BJ (cell line): ENCODE measurements at places on chromosomes 2 and 18.

DNA sequence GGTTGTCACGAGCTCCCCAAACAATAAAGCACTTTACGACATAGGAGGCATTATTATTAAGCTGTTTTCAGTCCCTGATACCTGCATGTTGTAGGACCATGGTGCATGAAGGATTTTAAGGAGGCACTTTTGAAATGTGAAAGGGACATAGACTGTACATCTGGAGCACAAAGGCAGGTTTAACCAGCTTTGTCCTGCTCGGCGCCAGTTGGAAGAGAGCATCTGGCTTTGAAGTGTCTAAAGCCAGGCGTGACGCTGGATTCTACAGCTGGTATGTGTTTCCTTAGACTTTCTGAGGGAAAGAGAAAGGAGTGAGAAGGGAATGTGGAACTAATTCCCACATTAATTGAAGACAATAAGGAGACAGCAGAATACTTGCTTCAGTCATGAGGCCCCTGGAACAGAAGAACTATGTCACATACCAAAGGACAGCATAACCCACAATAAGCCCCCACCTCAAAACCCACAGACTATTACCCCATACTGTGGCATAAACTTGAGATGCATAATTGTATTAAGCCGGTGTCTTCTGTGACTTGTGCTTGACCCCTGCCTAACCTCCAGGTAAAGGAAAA lies 381.0 kb upstream of the MEX3C start:
- no peak for DNase-seq

- DNase-seq = no peak
These were observed 390.4 kb upstream of the RGPD4 start for GRCh38 chr2:107436281-107436680.

- no peak for DNase-seq
These were observed 511.2 kb downstream of the METTL4 start for GRCh38 chr18:2060086-2060485.

DNA sequence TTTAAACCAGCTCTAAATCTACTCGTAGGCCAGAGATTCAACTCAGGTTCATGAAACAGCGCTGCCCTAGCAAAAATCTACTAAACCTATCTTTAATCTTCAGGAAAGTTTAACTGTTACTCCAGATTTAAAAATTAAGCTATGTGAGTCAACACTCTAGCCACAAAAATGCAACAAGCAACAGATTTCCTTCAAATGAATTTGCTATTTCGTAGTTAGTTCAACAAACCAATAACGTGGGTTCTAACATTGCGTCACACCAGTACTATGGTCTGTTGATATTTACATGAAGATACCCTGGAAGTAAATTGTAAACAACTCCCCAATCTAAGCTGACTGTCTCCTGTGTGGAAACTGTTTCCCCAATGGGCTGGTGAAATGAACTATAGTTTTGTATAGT lies 71.2 kb downstream of the FIGN start:
- DNase-seq = peak; percentile 60

DNA sequence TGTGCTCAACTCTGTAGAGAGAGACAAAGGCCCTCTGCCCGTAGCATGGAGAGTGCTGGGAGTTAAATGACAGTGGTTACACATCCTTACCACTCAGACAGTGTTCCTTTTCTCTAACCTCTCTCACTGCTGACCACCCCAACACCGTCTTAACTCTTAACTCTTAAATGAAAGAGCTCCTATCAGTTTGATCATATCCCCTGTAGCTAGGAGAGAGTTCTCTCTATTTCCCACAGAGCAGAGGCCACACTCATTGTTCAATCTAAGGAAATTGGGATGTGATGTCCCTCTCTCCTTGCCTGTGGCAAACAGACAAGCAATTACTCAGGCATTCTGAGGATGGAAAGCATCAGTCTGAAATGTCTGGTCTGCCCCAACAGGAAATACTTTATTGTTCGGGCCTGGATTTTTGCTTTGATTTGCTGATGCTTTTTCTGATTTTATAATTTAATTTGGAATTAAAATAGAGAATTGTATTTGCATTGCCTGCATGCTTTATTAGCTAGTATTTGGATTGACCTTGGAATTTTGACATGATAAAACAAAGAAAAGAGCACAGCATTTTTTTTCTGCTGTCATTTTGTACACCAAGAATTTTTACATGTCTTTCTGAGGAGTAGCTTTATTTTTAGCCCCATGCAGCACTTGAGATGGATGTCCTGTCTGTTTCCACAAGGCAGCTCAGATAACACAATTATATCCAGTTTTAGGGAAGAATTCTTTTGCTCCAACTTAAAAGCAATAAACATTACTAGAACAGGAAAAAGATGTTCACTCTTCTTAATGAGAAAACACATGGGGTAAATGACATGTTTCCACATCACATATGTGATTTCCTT lies 27.7 kb upstream of the IER3IP1 start:
- DNase-seq = no peak

- DNase-seq = no peak
These were observed 324.6 kb downstream of the DYSF start for GRCh38 chr2:71777946-71778345.

DNA sequence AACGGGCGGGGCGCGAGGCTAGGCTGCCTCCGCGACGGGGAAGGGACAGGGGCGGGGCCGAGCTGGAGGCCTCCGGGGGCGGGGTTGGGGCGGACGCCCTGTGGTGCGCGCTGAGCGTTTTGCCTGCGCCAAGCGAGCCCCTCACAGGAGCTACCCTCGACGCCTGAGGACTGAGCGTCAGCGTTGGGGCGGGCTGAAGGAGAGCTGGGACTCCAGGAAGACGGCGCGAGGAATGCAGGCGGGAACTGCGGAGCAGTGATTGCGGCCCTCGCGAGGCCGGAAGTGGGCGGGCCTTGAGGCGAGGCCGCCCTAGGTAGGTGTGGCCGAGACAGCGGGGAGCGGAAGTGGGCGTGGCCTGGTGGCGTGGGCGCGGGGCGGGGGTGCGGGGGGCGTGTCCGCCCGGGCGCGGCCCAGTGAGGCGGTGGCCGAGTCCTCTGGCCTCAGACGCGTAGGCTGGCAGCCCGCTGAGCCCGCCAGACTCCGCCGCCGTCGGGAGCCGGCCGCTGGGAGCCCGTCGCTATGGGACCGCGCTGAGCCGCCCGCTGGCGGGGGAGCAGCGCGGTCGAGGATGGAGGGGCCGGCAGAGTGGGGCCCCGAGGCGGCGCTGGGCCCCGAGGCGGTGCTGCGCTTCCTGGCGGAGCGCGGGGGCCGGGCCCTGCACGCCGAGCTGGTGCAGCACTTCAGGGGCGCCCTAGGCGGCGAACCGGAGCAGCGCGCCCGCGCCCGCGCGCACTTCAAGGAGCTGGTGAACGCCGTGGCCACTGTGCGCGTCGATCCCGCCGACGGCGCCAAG lies at the start of the genes SEPTIN10 and SOWAHC:
Gene SEPTIN10, minus strand, starts transcription at position 45 of the 793 bp plus-strand sequence. CDS start 139 bp downstream, outside the sequence.
Gene SOWAHC, plus strand, starts transcription at position 443 of the 793 bp plus-strand sequence. Its CDS starts 126 bp downstream, at position 569.
- peak; percentile 96 for DNase-seq

GRCh38 chr2:11738589-11739436 lies 7.6 kb upstream of the LPIN1 start:
- peak; percentile 62 for DNase-seq

- no peak for DNase-seq
These were observed 183.4 kb upstream of the CDH20 start for GRCh38 chr18:61149786-61150185.

DNA sequence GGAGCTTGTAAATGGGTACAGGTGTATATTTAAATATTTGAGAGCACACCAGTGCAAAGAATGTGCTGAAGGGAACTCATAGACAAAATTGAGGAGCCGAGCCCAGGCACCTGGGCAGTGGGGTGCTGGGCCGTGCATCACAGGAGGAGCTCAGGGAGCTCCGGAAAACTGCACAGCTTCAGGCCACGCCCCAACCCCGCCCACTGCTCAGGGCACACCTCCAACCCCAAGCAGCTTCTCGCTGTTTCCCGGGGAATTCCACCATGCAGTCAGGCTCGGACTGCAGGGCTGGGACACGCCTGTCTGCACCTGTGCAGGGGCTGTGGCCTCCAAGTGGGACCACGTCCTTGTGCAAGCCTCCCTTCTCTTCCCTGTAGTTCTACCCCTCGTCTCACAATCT lies 243.0 kb downstream of the HDAC4 start:
- no peak for DNase-seq

- no peak for DNase-seq
These were observed 249.9 kb downstream of the DYSF start for GRCh38 chr2:71702971-71703898.

DNA sequence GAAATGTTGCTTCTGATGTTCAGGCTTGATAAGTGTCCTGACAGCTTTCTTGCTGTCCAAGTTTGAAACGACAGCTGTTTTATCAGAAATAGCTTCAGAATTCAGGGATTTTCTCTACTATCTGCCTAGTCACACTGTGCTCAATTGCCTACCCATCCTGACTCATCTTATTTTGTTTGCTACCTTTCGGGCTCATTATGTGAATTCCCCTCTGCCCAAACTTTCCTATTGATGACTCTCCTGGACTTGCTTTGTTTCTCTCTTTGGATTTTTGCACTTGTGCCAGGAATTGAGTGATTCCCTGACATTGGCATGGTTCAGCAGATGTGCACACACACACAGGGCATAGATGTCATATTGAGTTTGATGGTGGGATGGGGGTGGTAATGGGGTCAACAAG lies 1052.6 kb upstream of the PIK3C3 start:
- DNase-seq = no peak

DNA sequence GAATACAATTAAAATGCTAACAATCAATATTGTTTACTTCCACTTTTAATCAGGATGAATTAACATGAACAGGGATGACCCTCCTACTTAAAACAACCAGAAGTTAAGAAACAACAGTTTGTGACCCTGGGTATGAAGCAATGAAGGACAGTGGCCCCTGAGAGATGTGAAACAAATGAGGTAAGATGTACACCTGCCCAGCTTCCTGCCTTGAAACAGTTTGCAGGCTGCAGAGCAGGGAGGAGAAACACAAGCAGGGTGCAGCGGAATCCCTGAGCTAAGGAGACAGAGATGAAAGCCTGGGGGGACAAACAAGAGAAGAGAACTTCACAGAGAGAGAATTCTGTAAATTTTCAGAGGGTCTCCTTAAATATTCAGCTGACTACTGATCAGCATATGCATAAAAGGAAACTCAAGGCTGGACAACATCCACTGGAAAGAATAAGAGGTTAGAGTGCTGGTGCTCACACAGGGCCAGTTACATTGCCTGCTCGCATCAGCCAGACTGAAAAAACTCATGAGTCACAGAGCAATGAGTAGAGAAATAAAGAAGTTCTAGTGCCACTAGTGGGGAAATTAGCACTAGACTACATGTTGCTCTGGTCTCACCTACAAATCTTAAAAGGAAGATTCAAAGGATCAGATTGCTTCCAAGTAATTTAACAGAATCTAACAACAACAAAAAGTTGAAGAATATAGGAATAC lies 106.4 kb downstream of the PID1 start:
- no peak for DNase-seq

- no peak for DNase-seq
These were observed 268.0 kb downstream of the CYP26B1 start for GRCh38 chr2:71879509-71880184.

DNA sequence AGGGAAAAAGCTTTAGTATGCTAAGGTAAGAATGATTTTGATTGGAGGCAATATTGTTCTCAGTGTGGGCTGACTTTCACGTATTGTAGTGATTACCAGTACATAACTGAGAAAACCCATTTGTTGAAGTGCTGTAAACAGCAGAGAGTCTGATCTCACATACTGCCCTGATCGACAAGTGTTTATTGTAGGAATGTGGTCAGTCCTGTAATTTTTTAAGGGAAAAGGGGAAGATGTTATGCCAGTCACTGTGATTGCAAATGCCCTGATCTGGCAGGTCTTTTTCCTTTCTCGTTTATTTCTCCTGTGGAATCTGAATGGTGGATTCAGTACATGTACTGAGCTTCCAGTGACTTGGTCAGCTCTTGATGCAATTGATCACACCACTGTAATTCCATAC lies 11.5 kb downstream of the SPATS2L start:
- DNase-seq = no peak

DNA sequence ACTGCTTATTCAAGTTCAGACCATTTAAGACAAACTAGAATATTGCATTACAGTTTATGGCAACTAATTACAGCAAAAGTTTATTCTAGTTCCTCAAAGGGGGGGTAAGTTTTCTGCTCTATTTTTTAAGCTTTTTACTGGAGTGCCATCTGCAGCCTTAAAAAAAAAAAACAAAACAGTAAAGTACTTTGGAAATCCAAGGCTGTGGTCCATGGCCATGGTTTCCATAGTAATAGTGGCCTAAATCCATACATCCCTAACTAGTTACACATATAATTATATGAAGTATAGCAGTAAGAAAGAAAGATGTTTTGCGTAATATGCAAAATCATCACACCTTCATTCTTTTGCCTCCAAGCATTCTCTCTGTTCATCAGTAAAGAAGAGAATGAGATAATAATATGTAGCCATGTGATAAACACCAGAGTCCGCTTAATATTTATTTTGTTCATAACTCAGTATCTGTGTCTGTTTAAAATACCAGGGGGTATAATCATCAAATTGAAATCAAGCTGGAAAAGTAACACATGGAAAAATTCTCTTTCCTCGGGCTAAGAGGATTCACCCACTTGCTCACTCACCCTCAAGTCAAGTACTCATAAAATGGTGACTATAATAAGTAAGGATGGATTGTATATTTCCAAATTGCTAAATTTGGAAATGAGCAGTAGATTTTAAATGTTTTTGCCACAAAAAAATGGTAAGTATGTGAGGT lies 301.1 kb upstream of the RND3 start:
- DNase-seq = peak; percentile 61

GRCh38 chr18:78293940-78294541 lies 685.6 kb upstream of the SALL3 start:
- DNase-seq = no peak

GRCh38 chr2:192443831-192444230 lies 249.1 kb upstream of the TMEFF2 start:
- DNase-seq = no peak

GRCh38 chr2:890791-891190 lies 59.9 kb upstream of the SNTG2 start:
- peak; percentile 14 for DNase-seq

- no peak for DNase-seq
These were observed 462.1 kb downstream of the ERBB4 start for GRCh38 chr2:212076456-212076855.

GRCh38 chr2:100584816-100585215 lies 22.0 kb downstream of the PDCL3 start:
- DNase-seq = no peak
